Subcutaneous preadipocyte (primary cell): ENCODE measurements at places on chromosomes 16 and 17. TPM values are rescaled to one million over a fixed set of nuclear protein-coding genes. Genes with fewer than 3 reads are reported as not detected.

The SOX8 gene
- total RNA-seq = under 0.01 and 0.78 TPM in 2 replicates

The ASPA gene
- total RNA-seq = 0.98 and 1.1 TPM in 2 replicates

The ZNF750 gene
- total RNA-seq = under 0.01 TPM in 1 of 2 replicates, not detected in the other

The ABCA6 gene
- 97.0 and 114 TPM in 2 replicates for total RNA-seq

The KLHL10 gene
- under 0.01 and 0.37 TPM in 2 replicates for total RNA-seq

The AANAT gene
- under 0.01 TPM in 1 of 2 replicates, not detected in the other for total RNA-seq

The MYH3 gene
- total RNA-seq = 0.37 and 0.39 TPM in 2 replicates

The KRTAP2-2 gene
- total RNA-seq = not detected in 2 replicates

The GJC1 gene
- 4.8 and 35.4 TPM in 2 replicates for total RNA-seq

The NDEL1 gene
- total RNA-seq = 39.3 and 53.2 TPM in 2 replicates

The HOXB8 gene
- total RNA-seq = 0.20 and 1.5 TPM in 2 replicates

The MYH11 gene
- not detected in 2 replicates for total RNA-seq

The EPN3 gene
- total RNA-seq = under 0.01 TPM in 1 of 2 replicates, not detected in the other

The PYCARD gene
- total RNA-seq = 49.1 and 77.5 TPM in 2 replicates

The HLF gene
- under 0.01 and 0.37 TPM in 2 replicates for total RNA-seq

The GRB7 gene
- total RNA-seq = 0.20 and 0.37 TPM in 2 replicates

The ACSM3 gene
- total RNA-seq = 0.37 and 0.39 TPM in 2 replicates

The C1QTNF8 gene
- not detected in 2 replicates for total RNA-seq

The EVPLL gene
- total RNA-seq = not detected in 2 replicates

The SOST gene
- total RNA-seq = not detected in 2 replicates

The KRT15 gene
- 0.78 TPM in 1 of 2 replicates, not detected in the other for total RNA-seq

The CRYBA1 gene
- total RNA-seq = not detected in 2 replicates

The RPA1 gene
- 19.0 and 20.6 TPM in 2 replicates for total RNA-seq

The SPN gene
- total RNA-seq = not detected in 2 replicates

The MYH1 gene
- not detected in 2 replicates for total RNA-seq

The GRAPL gene
- total RNA-seq = not detected in 2 replicates
